Right lung (tissue), 10 donors: ENCODE measurements at places on chromosomes 2 and 18.

- no peak for DNase-seq
Measured at GRCh38 chr2:240252872-240253511, 112.5 kb upstream of the OTOS start.

DNA sequence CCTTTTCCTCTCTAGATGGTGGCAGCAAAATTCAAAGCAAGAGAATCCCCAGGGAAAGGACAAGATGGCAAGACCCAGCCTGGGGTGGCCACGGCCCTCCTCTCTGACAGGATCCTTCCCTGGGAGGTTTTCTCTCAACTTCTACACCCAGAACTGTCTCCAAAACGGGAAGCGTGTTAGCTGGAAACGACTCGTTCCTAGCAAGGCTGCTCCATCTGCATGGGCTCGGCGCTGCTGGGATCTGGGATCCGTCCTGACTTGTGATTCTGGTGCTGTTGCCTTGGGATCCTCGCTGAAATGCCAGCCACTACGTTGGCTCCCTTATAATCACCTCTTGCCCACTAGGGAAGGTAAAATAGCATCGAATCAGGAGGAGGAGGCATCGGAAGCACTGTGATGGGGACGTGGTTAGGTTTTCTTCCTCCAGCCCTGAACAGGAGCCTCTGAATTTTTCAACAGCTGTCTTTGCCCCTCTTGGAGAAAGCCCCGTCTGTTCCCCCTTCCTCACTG lies 514.8 kb upstream of the MYT1L start:
- DNase-seq, result no peak

DNA sequence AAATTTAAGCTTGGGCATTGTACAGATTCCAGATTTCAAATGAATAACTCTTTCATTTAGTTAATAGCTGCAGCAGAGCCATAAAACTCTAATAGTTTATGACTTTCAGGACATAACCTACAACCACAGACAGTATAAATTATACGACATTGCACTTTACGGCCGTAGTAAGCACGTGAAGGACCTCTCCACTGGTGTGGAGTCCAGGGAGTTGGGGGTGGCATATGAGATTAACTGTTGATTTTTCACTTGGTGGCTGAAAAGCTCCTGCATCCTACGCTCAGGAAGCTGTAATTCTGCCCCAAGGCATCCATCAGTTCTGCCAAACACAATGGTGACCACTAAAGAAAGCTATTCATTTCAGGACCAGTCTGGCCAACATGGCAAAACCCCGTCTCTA lies 376.2 kb downstream of the SOX11 start:
- DNase-seq, result no peak

DNA sequence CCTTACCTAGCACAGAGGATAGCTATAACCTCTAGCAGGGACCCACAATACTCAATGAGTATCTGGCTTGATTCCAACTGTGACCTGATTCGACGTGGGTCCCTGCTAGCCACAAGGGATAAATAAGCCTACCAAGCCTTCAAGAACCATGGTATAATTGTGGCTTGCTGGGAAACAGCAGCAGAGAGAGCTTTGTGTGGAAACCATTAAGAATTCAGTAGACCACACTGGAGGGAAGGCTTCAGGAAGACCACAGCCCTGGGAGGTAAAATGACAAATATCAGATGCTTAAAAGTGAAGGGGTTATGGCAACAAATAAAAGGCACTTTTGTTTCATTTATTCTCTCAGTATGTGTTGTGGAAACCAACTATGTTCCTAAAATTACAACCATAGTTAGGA lies 82.6 kb upstream of the WIPF1 start:
- no peak for DNase-seq

GRCh38 chr18:48162956-48163737 lies 232.7 kb upstream of the SMAD2 start:
- DNase-seq, result no peak

DNA sequence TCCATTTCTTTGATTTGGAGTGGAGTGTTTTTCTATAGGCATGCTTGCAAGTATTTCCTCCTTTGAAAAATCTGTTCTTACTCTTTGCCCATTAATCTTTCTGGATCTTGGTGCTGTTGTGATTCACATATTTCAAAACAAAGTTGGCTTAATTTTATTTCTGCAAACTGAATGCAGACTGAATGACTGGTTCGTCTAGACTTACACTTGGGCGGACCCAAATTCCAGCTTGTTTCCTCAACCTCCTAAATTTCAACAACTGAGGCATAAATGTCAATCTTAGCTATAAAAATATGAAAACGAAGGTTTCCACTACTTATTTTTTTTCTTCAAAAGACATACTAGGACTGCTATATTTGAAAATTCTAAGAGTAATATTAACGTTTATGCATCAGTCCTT lies 59.0 kb downstream of the ANKRD44 start:
- no peak for DNase-seq

- DNase-seq, result peak; percentile 57
Measured at GRCh38 chr2:128347701-128348539, 29.3 kb upstream of the HS6ST1 start.

DNA sequence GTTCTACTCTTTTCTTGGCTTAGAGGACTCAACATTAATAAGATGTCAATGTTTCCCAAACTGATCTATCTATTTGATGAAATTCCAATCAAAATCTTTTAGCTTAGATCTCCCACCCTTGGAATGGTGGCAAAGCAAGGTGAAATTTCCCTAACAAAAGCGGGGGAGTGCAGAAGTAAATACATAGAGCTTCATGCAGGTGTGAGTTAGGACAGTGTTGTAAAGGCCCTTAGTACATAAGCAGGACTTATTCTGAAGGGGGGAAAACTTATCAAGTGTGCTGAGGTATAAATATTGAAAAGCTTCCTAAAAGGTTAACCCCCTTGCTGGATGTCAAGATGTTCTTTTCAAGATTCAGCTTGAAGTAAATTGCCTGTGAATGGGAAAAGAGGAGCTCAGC lies 608.6 kb upstream of the CELF4 start:
- no peak for DNase-seq

DNA sequence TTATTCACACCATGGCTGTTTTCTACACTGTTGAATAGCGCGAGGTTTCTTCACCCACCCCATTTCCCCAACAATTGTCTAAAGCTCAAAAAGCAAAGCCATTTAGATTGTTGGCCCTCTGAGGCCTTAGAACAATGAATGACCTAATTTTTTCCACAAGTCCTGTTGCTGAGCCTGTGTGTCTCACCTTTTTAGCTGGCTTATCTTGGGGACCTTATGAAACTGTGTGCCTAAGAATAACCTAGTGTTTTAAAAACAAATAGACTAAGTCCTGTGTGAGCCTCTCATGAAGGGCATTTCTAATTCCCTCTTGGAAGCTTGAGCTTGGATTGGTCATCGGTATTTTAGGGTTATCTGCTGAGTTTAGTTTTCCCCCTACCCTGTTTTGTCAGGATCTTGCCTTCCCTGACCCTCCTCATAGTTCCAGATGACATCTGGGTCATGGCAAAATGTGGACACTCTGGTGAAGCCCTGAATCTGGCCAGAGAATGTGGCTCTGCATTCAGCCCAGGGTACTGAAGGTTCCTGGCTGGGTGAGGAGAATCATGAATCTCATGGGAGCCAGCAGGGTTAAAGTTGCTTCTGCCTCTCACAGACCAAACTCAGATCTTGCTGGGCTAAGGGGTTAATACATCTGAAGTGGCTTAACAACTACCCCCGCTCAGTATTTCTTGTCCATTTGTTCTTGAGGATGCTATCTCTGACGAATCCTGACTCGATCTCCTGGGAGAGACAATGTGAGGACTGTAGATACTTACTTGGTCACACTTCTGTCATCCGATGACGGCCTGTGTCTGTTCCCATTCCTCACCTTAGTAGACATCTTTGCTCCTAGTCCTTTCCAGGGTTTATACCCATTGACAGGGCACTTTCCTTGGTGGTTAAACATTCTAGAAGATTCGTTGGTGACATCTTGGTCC lies 104.2 kb upstream of the MAP4K3 start:
- DNase-seq, result no peak

DNA sequence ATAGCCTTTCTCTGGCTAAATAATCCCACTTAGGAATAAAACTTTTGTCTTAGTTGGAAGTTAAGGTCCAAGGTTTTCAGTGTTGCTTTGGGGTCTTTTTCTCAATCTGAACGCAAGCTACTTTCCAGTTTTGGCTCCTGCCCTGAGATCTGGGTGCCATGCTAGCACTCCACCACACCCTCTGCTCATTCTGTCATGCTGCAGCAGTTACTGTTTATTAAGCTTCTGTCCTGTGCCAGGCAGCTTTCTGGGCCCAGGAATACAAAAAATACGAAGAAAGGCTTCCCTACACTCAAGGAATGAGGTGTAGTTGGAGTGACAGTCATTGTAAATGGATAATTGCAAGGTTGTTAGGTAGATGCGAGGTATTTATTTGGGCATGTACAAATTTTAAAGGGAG lies 46.3 kb upstream of the RTN4 start:
- DNase-seq, result no peak

- no peak for DNase-seq
Measured at GRCh38 chr18:61882296-61883004, 10.4 kb downstream of the RNF152 start.

- no peak for DNase-seq
Measured at GRCh38 chr18:52937840-52938239, 597.8 kb downstream of the DCC start.

GRCh38 chr18:36835927-36836326 lies 7.0 kb downstream of the KIAA1328 start:
- DNase-seq, result no peak

GRCh38 chr2:128273469-128274081 lies 45.1 kb downstream of the HS6ST1 start:
- DNase-seq, result no peak

- no peak for DNase-seq
Measured at GRCh38 chr2:121093692-121094091, 191.3 kb downstream of the TFCP2L1 start.

GRCh38 chr2:178386986-178387597 lies 63.9 kb downstream of the PRKRA start:
- DNase-seq, result no peak

DNA sequence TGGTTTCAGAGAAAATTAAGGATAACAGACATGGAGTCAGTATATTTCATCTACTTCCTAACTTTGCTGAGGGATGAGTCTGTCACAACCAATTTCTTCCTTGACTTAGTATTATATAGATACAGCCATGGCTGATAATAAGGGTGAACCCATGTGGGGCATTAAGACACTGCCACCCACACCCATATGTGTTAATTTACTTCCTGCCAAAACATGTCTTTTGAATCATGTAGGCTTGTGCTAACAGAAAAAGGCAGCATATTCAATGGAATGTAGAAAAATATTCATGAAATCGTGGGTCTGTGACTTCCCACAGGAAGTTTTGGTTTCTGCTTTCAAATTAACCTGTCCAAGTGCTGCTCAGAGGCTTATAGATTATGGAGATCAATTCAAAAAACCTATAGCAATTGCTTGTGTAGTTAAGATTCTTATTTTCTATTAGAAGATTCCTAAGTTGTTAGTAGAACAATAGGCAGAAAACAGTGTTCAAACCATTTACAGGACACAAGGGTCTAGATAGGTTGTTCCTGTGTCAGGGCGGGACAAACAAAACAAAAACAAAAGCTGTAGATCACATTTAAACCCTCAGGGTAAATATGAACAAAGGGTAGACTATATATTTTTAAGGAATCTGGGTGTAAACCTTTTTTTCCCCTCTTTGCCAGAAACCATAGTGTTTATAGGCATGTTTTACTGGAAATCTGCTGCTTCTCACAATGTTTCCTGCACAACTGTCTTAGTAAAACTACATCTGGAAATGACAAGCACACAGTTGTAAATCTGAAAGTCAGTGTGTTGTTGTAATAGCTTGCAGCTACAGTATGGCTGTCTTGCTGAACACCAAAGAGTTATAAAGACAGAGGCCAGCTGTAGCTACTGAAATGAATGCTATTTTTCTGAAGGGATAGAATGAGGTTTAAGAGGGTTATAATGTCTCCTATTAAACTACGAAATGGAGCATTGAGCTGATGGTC lies 691.2 kb downstream of the EPHA4 start:
- DNase-seq, result no peak

DNA sequence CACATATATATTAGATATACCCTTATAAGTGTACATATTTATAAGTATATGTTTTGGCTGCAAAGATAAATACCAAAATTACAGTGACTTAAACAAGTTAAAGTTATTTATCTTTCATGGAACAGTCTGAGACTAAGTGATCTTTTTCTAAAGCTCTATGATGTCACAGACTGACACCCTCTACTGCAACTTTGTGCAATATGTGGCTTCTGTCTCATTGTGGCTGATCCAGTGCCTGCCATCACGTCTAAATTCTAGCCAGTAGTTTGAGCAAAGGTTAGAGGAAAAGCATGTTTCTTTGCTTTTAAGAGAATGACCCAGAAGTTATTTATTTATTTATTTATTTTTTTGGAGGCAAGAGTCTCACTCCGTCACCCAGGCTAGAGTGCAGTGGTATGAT lies 13.8 kb upstream of the GATA6 start:
- DNase-seq, result no peak

DNA sequence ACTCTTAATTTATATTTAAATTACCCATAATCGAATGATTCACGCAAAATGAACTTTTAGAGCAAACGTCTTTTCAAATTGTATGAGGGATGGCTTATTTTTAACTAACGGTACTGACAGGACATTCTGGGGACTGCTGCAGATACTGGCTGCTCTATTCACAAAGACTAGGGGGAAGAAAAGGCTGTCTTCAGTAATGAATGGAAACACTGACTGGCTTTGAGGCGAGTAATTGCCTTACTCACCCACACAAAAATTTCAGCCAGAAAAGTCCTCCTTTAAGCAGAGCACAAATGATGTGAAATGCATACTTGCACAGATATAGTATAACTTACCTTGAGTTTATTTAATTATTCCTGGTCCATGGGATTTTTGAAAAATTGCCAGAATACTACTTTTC lies 852.6 kb downstream of the DPP10 start:
- DNase-seq, result no peak

DNA sequence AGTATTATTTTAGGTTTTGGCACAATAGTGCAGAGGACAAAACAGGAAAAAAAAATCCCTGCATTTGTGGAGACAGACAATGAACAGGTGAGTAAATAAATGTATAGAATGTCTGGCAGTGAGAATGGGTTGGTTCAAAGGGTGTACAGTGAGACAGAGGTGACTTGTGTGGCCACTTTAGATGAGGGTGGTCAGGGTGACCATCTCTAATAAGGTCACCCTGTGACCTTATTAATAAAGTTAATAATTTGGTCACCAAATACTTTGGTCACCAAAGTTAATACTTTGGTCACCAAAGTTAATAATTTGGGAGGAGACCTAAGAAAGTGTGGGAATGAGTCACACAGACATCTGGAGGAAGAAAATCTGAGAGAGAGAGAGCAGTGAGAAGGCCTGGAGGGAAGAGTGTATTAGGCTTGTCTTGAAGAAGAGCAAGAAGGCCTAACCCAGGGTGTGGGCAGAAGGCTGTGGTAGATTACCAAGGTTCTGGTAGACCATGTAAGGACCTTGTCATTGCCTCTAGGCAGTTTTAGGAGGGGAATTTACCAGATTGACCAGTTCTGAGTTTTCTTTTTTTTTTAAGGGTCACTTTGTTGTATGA lies 1368.4 kb upstream of the CELF4 start:
- no peak for DNase-seq

GRCh38 chr18:10022365-10022764 lies 108.5 kb downstream of the VAPA start:
- DNase-seq, result no peak

DNA sequence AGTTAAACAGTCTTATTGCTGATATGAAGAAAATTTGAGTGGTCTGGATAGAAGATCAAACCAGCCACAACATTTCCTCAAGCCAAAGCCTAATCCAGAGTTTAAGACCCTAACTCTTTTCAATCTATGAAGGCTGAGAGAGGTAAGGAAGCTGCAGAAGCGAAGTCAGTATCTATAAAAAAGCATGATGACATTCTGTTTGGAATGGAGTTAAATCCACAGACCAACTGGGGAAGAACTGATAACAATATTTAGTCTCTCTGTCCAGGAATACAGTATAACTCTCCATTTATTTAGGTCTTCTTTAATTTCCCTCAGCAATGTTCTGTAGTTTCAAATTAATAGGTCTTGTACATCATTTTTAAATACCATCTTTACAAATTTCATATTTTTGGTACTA lies 16.0 kb downstream of the PIGN start:
- no peak for DNase-seq
